ENCODE measurements at places on chromosomes 3 and 15.

DNA sequence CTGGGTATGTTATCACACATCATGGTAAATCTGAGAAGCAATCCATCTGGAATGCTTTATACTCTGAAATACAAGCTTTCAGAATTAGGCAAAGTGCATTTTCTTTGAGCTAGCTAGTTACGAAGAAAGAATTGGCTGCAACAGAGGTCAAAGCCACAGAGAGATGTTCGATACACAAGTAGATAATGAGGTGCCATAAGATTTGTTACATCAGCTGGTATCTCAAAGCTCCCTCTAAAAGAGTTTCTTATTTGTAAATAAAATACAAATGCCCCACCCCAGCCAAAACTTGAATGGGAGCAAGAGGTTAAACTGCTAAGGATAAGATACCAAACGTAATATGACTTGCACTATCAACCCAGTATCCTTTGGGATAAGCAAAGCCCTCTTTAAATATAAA is 84.0 kb upstream of the SLCO3A1 start:
- no peak for DNase-seq

DNA sequence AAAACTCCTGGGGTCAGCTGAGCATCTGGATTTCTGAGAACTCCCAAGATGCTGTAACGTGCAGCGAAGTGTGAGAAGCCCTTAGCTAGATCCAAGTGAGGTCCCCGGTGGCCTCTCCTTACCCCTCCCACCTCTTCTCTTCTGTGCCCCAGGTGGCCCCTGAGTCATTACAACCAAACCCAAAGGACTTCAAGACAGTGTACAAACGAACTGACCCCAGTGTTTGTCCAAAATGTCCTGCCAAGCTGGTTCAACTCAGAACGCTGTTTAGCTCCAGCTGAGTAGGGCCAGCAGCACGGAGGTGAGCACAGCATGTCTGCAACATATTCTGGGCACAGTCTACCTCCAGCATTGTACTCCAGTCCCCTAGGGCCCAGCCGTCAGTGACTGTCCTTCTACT is 73.9 kb upstream of the OXTR start:
- no peak for DNase-seq

GRCh38 chr15:27268923-27269322 is 297.9 kb downstream of the GABRG3 start:
- DNase-seq = no peak

- no peak for DNase-seq
Measured at GRCh38 chr3:16394639-16395038, 118.9 kb downstream of the RFTN1 start.

GRCh38 chr3:195095035-195095703 is 175.8 kb downstream of the XXYLT1 start:
- peak; percentile 60 for DNase-seq

- DNase-seq = no peak
Measured at GRCh38 chr3:146026547-146026946, 134.4 kb downstream of the PLOD2 start.

DNA sequence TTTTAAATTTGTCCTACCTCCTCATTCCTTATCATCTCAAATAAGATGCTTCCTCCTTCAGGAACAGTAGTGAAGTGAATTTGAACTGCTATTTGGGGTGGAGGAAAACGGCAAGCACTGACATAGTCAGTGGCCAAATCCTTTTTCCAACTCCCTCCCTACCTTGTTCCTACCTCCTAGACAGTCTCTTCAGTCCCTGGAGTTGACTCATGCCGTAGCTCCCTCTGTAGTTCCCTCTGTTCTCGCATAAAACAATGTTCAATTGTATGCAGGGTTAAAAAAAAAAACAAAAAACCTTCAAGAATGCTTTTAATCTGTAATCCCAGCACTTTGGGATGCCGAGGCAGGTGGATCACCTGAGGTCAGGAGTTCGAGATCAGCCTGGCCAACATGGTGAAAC is 1.4 kb downstream of the UBR1 start:
- no peak for DNase-seq

- no peak for DNase-seq
Measured at GRCh38 chr3:120161902-120162301, 67.7 kb upstream of the GSK3B start.

- DNase-seq = no peak
Measured at GRCh38 chr15:31016446-31016915, 25.1 kb upstream of the MTMR10 start.

GRCh38 chr15:85840079-85840801 is 45.5 kb upstream of the KLHL25 start:
- peak; percentile 90 for DNase-seq

- no peak for DNase-seq
Measured at GRCh38 chr3:142501004-142501926, 53.4 kb upstream of the XRN1 start.

DNA sequence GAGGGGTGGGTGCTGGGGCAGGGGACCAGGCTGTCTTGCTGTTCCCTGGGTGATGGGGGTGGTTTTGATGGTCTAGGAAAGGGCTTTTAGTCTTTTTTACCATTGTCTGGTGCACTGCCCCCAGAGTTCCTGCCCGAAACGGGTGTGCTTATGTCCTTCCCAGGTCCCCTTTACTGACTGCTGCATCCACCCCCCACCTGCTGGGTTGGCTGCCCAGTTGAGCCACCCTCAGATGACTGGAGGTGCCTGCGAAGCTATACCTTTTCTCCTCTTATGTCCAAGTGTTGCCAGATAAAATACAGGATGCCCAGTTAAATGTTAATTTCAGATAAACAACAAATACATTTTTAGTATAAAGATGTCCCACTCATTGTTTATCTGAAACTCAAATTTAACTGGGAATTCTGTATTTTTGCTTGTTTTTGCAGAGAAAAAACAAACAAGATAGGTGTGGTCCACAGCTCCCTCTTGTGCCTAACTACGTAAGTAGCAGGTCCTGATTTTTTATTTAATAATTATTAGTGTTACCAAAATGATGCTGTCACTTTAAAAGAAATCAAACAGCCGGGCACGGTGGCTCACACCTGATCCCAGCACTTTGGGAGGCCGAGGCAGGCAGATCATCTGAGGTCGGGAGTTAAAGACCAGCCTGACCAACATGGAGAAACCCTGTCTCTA is 6.1 kb upstream of the RPP14 start:
- DNase-seq = peak; percentile 39

- DNase-seq = no peak
Measured at GRCh38 chr3:8673083-8673737, 28.6 kb upstream of the SSUH2 start.

DNA sequence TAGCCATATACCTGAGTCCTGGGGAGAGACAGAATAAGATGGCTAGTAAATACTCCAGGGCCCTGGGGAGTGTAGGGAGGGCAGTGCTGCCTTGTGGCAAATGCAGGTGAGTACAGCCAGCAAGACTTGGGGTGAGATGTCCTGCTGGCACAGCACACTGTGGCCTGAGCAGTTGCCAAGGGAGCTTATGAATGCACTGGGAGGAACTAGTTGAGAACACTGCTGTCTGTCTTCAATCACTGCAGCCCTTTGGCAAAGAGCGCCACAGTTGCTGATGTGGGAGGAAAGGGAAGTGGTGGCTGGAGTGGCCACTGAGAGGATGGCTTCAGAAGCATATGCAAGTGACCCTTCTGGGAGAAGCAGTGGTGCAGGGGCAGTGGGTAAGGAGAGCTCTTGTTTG is 264.6 kb downstream of the RORA start:
- DNase-seq = no peak

DNA sequence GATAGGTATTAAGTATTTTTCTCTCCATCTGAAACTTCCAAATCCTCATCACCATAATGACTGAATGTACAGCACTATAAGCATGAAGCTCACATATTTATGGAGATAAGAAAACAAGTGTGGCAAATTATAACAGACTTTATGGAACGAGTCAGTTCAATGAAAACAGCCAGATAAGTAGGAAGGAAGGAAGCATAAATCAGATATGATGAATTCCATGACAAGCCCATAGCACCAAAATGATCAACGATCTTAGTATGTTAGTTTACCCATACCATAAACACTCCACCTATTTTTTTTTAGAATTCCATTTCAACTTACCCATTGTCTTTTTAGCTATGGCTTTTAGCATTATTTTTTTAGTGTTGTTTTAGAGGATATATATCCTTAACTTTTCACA is 169.5 kb downstream of the TNIK start:
- DNase-seq = no peak

All from retina (tissue), 1 donor.